AML-193 (cell line): ENCODE measurements at places on chromosomes 4 and X.
A peak's percentile ranks its signal among the peaks of the same experiment; 100 is the strongest.

DNA sequence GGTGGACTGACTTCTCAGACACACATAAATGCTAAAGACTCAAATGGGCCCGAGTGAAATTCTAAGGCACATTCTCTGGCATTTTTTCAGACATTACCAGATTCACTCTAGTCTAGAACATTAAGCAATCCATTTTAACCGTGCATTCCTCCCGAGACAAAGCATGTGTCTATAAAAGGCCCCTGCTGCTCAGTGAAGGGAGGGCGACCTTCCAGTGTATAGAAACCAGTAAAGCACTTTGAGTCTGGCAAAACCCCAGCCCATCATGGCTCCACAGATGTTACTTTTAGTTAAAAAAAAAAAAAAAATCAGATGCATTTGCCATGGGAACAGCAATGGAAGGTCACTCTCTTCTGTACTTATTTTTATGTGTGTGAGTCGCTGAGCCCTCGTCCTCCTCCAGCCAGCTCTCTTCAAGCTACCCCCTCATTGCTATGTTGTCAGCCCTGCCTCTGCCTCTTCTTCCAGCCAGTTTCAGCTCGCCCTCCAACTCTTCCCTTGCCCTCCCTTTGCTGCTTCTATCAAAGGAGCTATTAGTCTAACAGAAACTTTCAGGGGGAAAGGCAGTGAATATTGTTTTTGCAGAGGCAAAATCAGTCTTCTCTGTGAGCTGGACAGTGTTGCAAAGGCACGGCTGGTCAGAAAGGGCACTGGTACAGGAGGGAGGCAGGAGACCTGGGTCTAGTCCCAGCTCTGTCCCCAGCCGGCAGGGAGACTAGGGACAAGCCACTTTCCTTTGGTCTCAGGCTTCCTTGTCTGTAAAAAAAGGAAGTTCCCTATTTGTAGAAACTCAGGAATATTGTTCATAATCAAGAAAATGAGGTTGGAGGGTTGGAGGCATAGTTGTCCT lies 644.2 kb downstream of the ZNF674 start:
- DNase-seq, result no peak

- DNase-seq, result no peak
These were observed 34.0 kb upstream of the TSPAN5 start for GRCh38 chr4:98692411-98692810.

DNA sequence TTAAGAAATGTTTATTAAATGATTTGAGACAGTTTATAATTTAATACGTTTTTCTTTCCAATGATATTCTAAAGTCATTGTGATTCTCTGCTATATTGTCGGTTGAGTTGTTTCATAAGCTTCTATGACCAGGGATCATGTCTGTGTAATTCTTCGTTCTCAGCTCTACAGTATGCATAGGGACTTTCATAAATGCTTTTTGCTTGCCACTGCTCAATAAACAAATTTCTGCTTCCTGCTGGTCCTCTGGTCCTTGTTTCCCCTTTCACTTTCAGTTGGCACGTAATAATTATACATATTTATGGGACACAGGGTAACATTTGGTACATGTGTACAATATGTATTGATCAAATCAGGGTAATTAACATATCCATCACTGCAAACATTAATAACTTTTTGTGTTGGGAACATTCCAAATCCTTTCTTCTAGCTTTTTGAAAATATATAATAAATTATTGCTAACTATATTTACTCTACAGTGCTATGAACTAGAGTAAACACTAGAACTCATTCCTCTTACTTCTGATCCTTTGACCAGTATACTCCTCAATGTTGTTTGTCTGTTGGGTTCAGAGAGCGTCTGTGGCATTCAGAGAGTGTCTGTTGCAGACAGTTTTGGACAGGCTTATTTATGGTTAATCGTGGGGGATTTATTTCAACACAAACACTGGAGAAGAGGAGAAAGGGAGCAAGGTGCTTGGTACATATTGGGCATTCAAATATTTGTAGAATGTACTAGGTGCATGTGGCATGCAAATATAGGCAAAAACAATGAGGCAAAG lies 68.3 kb upstream of the SPANXB1 start:
- no peak for DNase-seq

GRCh38 chr4:140851032-140851636 lies 94.9 kb upstream of the TBC1D9 start:
- DNase-seq, result peak; percentile 34

DNA sequence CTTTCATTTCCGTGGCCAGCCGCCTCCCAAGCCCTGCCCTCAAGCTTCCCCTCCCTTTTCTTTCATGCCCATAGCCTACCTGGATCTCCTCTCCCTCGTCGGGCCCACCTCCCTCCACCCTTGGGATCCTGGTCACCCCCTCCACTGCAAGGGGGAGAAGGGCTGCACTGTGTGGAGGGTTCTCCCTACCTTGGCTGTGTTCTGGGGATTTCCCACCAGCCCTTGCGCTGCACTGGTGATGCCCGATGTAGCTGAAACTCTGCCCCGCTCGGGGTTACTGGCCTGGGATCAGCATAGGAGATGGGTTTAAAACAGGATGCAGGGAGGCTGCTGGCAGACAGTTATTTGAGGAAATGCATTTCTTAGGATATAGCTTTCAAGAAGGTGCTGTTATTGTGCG lies 128.9 kb downstream of the TBL1X start:
- no peak for DNase-seq

DNA sequence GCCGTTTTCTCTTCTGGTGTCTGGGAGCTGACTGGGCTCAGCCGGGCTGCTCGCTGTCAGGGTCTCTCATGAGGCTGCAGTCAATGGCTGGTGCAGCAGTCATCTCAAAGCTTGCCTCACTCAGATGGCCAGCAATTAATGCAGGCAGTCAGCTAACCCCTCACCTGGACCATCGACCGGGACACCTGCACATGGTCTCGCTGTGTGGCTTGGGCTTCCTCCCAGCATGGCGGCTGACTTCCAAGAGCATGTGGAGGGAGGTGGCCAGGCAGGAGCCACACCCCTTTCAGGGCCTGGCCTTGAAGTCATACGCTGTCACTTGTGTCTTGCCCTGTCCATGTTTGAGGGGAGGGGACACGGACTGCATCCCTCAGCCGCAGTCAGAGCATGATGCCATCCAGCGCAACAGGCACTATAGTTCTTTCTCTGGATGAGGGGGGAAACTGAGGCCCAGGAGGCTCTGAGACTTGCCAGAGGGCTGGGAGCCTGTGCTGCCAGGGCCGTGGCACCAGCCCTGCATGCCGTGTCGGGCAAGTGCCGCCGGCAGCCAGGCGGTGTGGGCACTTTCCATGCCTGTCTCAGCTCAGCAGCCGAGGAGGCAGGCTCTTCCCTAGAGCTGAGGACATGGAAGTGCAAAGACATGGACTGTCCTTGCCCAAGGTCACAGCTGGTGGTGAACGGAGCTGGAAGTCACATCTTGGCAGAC lies 201.8 kb downstream of the AFAP1 start:
- no peak for DNase-seq

GRCh38 chr4:145709336-145709735 lies 29.4 kb downstream of the C4orf51 start:
- DNase-seq, result no peak

GRCh38 chrX:56530011-56530410 lies 33.4 kb upstream of the UBQLN2 start:
- DNase-seq, result no peak

DNA sequence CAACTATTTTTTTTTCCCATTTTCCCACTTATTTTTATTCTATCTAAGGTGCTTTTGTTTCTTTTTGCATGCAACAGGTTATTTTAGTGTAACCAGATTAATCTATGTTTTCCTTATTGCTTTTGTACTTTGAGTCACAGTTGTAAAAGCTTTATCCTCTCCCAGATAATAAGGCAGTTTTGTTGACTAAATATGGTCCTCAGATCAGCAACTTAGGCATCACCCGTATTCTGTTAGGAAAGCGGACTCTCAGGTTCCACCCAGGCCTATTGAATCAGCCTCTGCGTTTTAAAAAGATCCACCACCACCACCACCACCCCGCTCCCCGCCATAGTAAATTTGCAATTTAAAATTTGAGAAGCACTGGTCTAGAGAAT lies 58.6 kb upstream of the USP9X start:
- no peak for DNase-seq

DNA sequence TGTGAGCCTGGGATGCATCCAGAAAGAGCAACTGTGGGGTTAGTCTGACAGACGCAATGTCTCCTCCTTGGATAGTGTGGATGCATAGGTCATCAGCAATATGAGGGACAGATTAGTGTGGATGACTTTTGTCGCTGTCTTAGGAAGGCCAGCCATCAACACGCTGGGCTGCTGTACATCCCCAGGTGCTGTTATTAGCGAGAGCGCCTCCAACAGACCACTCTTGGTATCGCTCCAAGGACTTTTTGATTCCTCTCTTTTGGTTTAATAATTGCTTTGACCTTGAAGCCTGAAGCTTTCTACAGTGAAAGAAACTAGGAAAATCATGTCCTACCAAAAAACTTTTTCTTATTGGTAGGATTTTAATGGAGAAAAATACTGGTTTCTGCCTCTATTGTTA lies 76.7 kb downstream of the TMEM131L start:
- DNase-seq, result no peak

GRCh38 chr4:26252349-26253025 lies 68.3 kb upstream of the RBPJ start:
- no peak for DNase-seq

DNA sequence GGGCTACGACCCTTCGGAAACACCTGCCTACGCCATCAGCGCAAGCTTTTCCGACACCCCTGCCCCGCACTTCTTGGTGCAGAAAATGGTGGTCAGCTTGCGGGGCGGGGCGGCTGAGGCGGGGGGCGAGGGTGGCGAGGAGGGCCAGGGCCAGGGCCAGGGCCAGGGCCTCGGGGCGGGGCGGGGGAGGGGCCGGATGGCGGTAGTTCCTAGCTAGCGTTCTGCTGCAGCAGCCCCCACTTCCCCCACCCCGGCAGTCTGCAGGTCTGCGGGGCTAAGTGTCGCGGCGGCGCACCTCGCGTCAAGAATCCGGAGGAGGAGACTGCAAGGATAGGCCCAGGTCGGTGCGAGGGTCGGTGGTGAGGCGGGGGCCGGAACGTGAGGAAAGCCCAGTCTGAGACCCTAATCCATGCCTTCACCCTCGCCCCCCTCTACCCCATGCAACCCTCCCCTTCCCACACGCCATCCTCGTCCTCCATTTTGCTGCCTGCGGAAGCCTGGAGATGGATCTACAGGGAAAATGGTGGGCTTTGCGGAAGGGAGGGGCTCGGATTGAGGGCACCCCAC lies 600 bp downstream of the BEX4 start:
- DNase-seq, result no peak

- no peak for DNase-seq
These were observed 431.6 kb downstream of the IDS start for GRCh38 chrX:149073479-149073878.

GRCh38 chr4:160265836-160266235 lies 1163.0 kb downstream of the RAPGEF2 start:
- no peak for DNase-seq

DNA sequence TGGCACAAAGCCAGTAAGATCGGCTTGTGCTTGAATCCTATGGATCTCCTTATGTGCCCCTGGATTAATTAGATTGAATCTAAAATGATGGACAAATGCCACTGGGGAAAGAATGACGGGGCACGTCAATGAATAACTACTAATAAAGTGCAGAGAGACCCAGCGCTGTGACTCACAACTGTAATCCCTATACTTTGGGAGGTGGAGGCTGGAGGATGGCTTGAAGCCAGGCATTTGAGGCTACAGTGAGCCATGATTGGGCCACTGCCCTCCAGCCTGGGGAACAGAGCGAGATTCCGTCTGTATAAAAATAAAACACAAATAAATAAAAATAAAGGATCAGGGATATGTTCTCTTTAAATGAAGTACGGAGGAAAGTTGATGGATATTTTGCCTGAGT lies 179.4 kb downstream of the DCHS2 start:
- no peak for DNase-seq

DNA sequence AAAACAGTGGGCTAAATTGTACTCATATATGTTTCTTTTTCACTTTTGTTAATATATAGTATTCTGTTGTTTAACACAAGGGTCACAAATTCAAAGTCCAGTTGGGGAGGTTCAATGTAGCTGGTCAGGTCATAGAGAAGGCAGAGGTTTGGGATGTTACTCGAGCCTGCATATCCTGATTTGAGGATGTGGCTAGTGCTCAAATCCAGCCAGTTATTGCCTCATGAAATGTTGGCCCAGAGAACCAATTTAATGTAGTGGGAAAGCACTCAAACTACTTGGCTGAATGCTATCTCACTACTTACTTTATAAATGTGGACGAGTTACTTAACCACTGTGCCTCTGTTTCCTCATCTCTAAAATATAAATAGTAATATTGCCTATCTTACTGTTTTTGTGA lies 12.5 kb downstream of the USO1 start:
- DNase-seq, result no peak

GRCh38 chrX:120857240-120857639 lies 18.4 kb downstream of the CT47B1 start:
- no peak for DNase-seq

- no peak for DNase-seq
These were observed 282.5 kb upstream of the PCDH10 start for GRCh38 chr4:132866616-132867015.

DNA sequence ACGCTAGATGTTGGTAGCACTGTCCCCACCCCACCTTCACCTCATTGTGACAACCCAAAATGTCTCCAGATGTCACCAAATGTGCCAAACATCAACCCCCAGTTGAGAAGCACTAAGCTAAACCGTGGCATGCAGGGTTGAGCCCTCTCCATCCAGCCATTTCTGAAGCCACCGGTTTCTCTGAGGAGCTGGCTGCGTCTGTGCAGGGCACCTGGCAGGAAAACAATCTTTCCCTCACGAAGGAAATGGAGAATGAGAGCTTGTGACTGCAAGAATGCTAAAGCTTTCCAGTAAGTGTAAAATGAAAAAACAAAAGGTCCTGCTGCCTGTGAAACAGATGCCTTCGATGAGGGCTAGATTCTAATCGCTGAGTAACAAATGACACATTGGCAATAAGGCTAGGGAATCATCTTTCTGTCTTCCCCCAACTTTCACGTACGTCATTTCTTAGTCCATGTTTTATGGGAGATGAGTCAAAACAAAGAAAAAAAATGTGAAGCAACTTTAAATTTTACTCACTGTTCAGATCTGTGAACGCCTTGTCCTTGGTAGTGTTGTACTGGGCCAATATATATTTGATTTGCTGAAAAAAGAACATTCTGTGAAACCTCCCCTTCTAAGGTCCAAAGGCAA lies 59.9 kb downstream of the PROM1 start:
- DNase-seq, result no peak

DNA sequence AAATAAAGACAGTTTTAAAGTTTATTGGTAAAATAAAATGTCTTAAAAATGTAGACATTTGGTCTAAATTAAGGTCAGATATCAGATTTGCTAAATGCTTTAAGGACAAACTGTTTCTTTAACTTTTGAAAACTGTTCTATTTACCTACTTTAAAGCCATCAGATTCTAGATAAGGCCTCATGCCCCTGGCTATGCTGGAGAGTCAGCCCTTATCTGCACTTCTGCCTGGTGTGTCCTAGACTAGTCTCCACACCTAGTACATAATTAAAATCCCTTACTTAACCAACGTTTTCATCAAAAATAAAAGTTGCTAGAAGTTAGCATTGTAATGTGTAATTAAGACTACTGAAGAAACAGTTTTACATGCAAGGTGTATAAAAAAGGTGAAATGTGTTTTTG lies 25.6 kb downstream of the HSD17B11 start:
- no peak for DNase-seq
